ENCODE measurements at places on chromosomes 5 and 9.

- peak; percentile 91 for DNase-seq
Observed at GRCh38 chr5:95861221-95861863, 38.8 kb upstream of the GLRX start.

GRCh38 chr5:78992146-78992545 lies 7.0 kb upstream of the ARSB start:
- no peak for DNase-seq

GRCh38 chr9:83041771-83042170 lies 21.2 kb downstream of the RASEF start:
- no peak for DNase-seq

- DNase-seq: no peak
Observed at GRCh38 chr9:38686933-38687332, 33.0 kb downstream of the FAM240B start.

- DNase-seq: no peak
Observed at GRCh38 chr5:133466556-133467334, 145.6 kb downstream of the FSTL4 start.

GRCh38 chr5:2207416-2208238 lies 324.9 kb upstream of the IRX4 start:
- DNase-seq: no peak

GRCh38 chr5:143263272-143263810 lies 140.1 kb downstream of the NR3C1 start:
- DNase-seq: no peak

DNA sequence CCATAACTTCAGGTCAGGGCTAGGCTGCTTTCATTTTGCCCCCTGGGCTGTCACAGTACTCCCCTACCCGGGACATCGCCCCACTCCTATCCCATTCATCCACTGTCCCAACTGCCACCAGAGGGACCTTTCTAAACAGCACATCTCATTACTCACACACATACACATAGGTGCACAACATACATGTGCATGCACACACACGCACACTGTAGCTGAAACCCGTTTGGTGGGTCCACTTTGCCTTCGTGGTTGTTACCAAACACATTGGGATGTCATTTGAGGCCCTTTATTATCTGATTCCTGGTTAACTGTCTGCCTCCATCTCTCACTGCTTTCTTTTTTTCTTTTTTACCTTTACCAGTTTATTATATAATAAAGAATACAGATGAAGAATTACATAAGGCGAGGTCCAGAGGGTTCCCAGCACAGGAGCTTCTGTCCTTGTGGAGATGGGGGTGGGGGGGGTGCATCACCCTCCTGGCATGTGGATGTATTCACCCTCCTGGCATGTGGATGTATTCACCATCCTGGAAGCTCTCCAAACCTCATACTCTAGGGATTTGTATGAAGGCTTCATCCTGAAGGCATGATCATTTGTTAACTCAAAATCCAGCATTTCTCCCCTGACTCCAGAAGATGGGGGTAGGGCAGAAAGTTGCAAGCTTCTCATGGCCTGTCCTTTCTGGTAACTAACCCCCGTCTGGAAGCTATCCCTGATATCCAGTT lies 186.0 kb downstream of the GOLPH3 start:
- peak; percentile 45 for DNase-seq

GRCh38 chr9:36317766-36318165 lies 59.5 kb upstream of the GNE start:
- DNase-seq: peak; percentile 80

GRCh38 chr9:89813482-89813881 lies 208.7 kb downstream of the GADD45G start:
- DNase-seq: no peak

DNA sequence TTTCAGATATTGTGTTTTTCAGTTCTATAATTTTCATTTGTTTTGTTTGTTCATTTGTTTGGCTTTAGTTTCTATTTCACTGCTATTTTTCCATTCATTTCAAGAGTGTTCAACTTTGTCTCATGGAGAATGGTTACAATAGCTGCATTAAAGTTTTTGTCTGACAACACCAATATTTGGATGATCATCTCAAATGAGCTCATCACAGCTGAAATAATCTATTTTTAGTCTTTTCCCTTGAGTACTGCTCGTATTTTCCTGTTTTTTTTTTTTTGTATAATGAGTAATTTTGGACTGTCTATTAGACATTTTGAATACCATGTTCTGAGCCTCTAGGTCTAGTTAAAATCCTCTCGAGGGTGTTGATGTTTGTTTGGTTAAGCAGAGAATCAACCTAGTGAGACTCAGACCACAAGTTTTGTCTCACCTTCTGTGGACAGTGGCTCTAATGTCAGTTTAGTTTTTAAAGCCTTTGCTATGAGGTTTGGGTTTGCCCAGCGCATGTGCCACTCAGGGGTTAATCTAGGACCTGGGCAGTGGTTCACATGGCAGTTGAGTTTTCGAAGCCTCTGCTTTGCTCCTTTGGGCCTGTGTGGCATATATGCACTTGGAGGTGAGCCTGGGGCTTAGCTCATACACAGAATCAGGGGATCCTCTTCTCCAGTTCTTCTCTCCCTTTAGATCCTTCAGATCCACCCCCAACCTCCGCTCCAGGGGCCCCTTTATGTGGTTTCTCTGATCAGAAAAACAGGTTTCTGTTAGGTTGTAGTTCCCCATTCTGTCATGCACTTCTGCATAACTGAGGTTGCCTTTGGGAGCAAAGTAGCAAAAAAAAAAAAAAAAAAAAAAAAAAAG lies 79.8 kb downstream of the ARSB start:
- DNase-seq: no peak

- no peak for DNase-seq
Observed at GRCh38 chr9:95129476-95130291, 187.8 kb downstream of the FANCC start.

GRCh38 chr9:34691936-34692315 lies 850 bp upstream of the CCL19 start:
- no peak for DNase-seq

DNA sequence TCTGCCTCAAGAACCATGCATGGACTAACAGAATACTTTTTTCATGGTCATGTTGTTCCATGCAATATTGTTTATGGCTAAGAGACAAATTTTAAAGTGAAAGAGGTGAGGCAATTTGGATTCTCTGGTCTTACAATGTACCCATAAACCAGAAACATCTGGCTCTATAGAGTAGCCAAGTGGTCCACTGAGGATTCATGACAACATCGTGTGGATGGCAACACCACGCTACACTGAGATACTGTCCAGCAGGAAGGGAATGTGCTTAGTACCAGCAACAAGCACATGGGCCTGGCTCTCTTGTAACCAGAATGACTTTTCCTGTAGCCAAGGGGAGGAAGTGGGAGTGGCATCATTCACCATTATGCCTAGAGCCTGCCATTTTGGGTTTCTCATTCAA lies 218.2 kb downstream of the GADD45G start:
- DNase-seq: no peak

DNA sequence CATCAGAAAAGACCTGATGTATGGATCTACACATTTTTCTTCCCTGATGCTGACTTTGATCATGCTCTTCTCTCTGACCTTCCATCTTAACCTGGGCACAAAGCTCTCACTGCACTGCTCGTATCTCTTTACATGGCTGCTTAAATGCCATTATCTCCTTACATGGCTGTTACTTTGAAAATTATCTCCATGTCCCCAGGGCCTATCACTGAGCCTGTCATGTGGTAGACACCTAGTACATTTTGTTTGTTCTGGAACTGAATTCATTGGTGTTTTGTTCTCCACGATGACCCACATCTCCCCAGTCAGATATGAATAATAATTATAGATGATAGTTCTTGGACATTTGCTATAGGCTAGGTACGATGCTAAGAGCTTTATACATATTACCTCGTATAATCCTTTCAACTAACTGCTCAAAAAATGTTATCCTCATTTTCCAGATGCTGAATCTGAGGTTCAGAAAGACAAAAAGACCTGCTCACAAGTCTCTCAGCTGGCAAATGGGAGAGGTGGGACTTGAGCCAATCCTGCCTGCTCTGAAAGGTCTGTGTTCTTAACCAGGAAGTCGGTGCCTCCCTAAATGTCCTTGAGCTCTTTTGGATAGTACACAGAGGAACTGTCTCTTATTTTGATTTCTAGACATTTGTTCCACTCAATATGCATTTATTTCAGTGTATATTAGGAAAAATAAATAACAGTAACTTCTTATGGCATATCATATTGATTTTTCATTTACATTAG lies 9.8 kb upstream of the CPEB4 start:
- DNase-seq: no peak

- DNase-seq: no peak
Observed at GRCh38 chr9:6955251-6955921, 197.6 kb downstream of the KDM4C start.

- DNase-seq: no peak
Observed at GRCh38 chr9:21121595-21122251, 19.9 kb downstream of the IFNW1 start.

- DNase-seq: no peak
Observed at GRCh38 chr5:111728941-111729340, 28.1 kb downstream of the NREP start.

DNA sequence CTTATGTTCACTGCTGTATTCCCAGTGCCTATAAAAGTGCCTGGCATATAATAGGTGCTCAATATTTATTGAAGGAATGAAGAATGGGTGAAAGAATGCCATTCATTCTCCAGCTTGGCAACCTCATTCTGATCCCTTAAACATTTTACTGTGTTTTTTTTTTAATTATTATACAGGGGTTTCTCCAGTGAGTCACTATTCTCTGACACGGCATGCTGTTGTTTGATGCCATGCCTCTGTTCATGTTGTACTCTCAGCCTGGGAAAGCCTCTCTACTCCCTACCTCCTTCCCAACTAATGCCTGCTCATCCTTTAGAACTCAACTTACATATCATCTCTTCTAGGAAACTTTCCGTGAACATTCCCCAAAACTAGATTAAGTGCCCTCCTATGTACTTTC lies 70.2 kb upstream of the PHF24 start:
- DNase-seq: no peak

GRCh38 chr9:20032413-20033006 lies 243.7 kb upstream of the SLC24A2 start:
- DNase-seq: no peak

DNA sequence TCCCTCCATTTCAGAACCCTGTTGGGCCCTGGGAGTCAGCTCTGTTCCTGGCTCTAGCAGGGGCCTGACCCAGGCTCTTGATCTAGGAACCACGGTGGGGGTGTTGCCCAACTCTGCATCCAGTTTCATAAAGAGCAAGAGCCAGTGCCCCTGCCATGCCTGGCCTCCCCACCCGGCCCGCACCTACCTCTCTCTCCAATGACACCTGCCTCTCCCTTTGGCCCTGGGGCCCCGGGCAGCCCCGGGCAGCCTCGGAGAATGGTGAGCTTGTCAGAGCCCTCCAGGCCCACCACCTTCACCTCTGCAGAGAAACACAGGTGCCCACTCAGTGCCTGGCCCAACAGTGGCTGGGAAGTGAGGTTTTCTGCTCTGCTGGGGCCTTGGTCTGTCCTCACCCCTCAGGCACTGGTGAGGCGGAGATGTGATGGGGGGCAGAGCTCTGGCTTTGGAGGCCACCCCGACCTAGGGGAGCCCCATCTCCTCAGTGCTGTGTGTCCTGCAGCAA lies 1.5 kb downstream of the FCN1 start:
- no peak for DNase-seq

DNA sequence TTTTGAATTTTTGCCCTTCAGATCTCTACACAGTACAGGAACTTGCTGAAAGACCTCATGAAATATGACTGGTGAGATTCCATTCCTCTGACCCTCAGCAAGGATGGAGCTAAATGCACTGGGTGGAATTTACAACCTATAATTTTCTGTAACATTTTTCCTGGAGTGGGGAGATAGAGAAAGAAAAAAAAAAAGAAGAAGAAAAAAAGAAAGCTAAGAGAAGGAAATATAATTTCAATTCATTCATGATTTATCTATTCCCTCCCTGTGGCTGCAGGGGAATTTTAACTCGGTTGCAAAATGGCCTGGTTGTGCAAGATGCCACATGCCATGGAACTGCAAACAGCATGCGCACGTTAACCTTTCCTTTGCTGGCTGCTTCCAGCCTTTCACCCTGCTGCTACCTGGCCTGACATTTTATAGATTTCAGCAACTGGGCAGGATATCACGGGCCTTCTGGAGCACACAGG lies 155.4 kb downstream of the FSTL4 start:
- DNase-seq: no peak

DNA sequence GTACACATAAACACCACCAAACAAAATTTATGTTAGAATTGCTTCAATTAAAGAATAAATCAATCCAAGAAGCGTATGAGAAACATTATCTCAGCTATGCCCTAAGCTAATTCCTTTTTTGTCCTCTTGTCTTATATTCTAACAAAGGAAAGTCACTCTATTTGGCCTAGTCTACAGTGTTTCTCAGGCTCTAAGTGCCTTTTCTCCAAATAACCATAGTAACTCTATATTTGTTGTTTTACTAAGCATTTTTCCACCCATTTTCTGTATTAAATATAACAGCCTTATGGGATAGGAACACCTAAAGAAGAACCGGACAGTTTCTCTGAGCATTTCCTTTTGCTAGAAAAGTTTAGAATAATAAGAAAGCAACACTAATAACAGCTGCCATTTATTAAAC lies 120.1 kb upstream of the MTAP start:
- DNase-seq: no peak

DNA sequence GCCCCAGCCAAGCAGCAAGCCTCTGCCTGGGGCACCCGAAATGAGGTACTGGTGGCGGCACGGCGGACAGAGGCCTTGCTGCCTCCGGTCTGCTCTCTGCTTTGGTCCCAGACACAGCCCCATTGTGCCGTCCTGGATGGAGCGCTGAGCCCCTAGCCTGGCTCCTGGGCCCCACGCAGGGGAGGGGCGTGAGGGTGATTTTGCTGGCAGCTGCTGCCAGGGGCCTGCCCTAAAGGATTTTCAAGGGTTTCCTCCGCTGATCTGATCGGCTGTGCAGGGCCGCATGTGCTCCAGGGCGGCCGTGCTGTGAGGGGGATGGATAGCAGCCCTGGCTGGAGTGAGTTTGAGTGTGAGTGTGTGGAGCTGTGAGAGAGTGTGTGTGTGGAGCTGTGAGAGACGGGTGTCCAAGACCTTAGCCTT lies 1.3 kb downstream of the GPSM1 start:
- no peak for DNase-seq

GRCh38 chr5:62312036-62312435 lies 6.0 kb downstream of the KIF2A start:
- no peak for DNase-seq

DNA sequence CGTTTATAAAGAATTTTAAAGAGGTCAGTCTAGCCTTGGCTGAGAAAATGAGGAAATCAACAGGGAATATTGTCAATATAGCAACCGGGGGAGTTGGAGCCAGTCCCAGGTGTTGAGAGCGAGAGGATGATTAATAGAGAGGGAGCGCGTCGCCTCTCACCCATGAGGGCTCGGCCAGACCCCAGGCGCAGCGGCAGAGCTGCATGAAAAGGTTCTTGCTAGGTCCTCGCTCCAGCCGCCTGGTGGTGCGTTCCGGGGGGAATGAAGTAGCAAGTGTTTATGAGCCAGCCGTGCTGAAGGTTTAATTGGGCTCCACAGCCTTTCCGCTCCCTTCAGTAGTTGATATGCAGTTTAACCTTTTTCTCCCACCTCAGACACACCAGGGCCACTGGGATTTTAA lies 167.3 kb upstream of the IRX1 start:
- no peak for DNase-seq
